Astrocyte (in vitro differentiated cells and primary cell): ENCODE measurements at places on chromosomes 7 and 10.
A peak's percentile ranks its signal among the peaks of the same experiment; 100 is the strongest.

- no peak for DNase-seq
Measured at GRCh38 chr7:21948887-21949540, 3.3 kb upstream of the CDCA7L start.

GRCh38 chr10:125201108-125201524 is 40.8 kb upstream of the CTBP2 start:
- peak; percentile 67 for DNase-seq

- DNase-seq: no peak
Measured at GRCh38 chr10:80268938-80269588, 20.4 kb downstream of the MAT1A start.

- no peak for DNase-seq
Measured at GRCh38 chr7:90654718-90655427, 58.8 kb downstream of the CDK14 start.

DNA sequence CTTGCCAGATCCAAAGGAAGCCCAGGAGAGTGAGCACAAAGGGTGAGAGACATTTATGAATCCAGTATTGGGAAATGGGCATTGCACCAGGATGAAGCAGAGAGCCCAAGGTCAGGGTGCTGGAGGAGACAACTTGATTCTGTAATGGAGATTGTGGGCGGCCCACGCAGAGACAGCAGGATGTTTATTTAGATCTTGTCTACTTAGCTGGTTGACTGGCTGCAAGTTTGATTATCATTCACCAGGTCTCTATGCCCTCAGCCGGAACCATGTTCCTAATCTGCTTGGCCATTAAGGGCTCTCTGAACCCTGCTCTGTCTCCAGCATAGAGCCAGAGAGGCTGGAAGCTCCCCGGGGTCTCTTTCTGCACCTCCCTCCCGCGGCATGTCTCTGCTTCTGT is 188.7 kb downstream of the PLXNA4 start:
- no peak for DNase-seq
